ENCODE measurements at places on chromosomes 5 and 9.

GRCh38 chr9:103037508-103038477 is 42.7 kb downstream of the CYLC2 start:
- no peak for DNase-seq

- DNase-seq, result no peak
Observed at GRCh38 chr9:99497641-99498040, 275.6 kb downstream of the SEC61B start.

DNA sequence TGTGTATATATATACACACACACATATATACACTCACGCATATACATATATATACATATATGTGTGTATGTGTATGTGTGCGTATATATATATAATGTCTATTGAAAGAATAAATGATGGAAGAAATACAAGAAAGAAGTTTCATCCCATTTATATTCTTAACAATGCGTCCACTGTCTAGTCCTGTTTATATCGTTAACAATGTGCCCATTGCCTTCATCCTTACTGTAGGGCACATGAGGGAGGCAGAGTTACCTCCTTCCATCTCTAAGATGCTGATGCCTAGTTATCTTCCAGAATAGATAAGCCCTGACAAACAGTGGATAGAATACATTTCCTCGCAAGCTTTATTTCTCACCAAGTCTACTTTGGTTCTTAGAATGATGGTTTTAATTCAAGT is 389.8 kb upstream of the SEMA6A start:
- no peak for DNase-seq

DNA sequence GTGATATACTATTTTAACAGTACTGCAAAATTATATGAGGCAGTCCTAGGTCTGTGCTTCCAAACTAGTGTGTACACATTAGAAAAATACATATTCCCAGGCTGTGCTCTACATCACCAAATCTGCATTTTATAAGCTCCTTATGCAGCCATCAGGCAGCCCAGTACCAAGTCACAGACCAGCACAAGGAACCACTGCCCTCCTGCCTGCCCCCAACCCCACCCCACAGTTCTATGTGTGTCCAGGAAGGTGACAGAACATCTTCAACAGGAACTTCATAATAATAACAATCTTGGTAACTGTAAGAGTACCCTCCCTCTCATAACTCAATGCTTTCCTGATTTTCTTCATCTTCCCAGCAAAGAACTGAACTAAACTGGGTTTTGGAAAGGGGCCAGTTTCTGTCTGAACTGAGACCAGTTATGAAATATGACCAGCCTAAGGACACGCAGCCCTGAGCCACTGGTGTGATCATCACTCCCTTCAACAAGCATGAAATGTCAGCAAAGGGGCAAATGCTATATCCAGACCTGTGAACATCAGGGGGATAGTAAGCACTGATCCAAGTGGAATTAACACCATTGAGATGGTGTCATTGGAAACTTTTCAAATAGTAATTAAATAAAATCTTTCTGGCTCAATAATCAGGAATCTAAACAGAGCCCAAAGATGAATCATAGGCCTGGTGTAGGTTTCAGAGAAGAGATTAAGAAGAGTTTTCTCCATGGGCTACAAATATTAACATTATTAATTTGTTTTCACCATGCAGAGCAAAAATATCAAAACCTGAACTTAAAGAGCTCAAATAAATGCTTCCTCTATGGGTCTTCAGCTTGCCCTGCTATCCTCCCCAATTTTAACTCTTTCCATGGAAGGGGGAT is 82.1 kb downstream of the DPYSL3 start:
- DNase-seq, result no peak

- DNase-seq, result no peak
Observed at GRCh38 chr9:88976890-88977257, 14.4 kb upstream of the S1PR3 start.

DNA sequence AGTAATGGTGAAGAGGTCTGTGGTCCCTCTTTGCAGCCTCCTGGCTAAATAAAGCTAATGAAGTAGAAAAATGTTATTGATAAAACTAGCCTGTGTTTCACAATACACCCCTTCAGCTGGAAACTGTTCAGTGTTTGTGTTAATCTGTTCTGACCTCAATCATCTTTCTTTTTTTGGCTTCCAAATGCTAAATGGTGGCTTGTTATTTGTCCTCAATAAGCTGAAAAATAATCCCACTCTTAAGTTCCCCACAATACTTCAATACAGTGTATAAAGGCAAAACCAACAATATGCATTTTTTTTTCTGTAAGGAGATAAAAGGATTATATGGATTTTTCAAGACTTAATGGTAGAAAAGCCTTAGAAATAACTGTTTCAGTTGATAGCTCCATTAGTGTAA is 560.5 kb downstream of the TUSC1 start:
- no peak for DNase-seq

GRCh38 chr9:79140751-79141150 is 431.0 kb upstream of the TLE4 start:
- DNase-seq, result no peak

DNA sequence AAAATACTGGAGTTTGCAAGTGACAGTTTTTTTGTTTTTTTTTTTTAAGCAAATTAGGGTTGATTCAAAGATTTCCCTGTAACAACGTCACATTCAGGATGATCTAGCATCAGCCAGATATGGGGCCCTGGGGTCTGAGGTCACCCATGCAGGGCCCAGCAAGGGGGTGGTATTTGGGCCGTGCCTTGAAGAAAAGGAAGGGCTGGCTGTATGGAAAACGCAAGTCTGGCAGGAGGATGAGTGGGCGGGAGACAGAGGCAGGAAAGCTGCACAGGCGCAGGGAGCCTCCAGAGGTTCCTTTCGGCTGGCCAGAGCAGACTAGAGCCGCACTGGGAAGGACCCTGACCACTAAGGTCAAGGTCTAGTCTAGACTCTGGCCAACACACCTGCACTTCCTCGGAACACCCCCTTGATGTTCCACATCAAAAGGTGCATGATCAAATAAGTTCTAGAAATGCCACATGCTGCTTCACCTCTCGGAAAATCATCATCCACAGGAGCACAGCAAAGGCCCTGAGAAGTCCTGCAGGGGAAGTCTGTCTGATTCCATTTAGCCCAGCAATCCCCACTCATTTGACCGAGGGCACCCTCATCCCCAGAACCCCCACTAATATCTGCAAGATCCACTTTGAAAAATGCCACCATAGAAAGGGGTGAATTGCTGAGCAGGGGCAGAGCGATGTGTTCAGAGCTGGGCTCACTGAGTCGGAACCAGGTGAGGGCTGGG is 21.1 kb upstream of the CPLX2 start:
- DNase-seq, result no peak
